Fibroblast of the aortic adventitia (primary cell): ENCODE measurements at places on chromosomes 12 and 14. TPM values are rescaled to one million over a fixed set of nuclear protein-coding genes. Genes with fewer than 3 reads are reported as not detected.

Gene PTHLH
- total RNA-seq = 1.6 and 4.3 TPM in 2 replicates

Gene IGF1
- total RNA-seq = 0.63 and 6.1 TPM in 2 replicates

Gene BCL11B
- 0.09 TPM in 1 of 2 replicates, not detected in the other for total RNA-seq

Gene KANSL2
- 21.2 and 39.8 TPM in 2 replicates for total RNA-seq

Gene TSFM
- total RNA-seq = 16.2 and 19.9 TPM in 2 replicates

Gene KRT6C
- total RNA-seq = not detected in 2 replicates

Gene SDSL
- total RNA-seq = 1.9 and 5.9 TPM in 2 replicates

Gene GARIN6
- total RNA-seq = not detected in 2 replicates

Gene IL31
- not detected in 2 replicates for total RNA-seq

Gene NPAS3
- 0.36 and 0.65 TPM in 2 replicates for total RNA-seq

Gene XPOT
- total RNA-seq = 131 and 237 TPM in 2 replicates

Gene TSHR
- not detected in 2 replicates for total RNA-seq

Gene PTCSC3
- total RNA-seq = not detected in 2 replicates

Gene RASSF9
- 7.7 and 8.5 TPM in 2 replicates for total RNA-seq
